NCI-H82 (cell line): ENCODE measurements at places on chromosomes 1 and 21.
A peak's percentile ranks its signal among the peaks of the same experiment; 100 is the strongest.

DNA sequence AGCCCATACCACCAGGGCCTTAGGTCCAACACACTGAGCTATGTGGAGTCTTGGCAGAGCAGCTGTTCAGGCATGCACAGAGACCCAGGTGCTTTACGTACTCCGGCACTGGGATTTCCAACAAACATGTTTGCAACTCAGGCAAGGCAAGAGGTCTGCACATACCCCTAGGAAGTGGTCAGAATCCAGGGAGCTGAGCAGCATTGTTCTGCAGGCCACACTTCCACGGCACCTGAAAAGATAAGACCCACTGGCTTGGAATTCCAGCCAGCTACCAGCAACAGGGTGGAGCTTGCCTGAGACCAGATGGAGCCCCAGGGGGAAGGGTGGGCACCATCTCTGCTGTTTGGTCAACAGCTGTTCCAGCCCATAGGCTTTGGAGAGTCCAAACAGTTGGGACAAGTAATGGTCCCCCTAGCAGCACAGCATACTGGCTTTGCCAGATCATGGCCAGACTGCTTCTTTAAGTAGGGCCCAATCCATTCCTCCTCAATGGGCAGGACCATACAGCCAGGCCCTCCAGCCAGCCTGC is 51.7 kb upstream of the LRRC8B start:
- DNase-seq: no peak

- no peak for DNase-seq
Measured at GRCh38 chr1:101325144-101325543, 88.3 kb downstream of the S1PR1 start.

GRCh38 chr1:180228648-180229482 is 1.2 kb upstream of the LHX4 start:
- DNase-seq: peak; percentile 56

DNA sequence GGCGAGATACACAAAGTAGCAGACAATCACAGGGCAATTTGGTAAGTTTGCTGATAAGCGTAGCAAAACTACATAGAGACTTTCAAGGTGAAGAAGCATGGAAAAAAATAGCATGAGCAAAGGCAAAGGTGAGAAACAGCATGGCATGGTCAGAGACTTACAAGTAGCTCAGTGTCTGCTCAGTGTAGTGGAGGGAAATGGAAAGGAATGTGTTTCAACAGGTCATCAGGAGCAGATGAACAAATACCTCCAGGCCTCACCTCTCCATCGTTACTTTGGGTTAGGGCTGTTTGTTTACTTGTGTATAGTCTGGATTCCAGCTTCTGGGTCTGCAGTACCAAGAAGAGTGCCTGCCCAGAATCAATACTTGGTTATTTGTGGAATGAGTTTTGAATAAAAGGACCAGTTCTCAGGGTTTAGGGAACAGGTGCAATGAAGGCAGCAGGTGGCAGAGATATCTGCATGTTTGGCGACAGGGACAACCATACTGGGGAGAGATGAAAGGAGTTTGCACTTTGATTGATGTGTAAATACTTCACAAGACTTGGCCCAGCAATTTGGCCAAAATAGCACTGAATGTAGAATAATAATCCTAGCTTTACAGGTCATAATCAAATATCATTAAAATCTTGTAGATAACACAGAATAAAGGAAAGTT is 97.0 kb upstream of the FGGY start:
- DNase-seq: no peak

DNA sequence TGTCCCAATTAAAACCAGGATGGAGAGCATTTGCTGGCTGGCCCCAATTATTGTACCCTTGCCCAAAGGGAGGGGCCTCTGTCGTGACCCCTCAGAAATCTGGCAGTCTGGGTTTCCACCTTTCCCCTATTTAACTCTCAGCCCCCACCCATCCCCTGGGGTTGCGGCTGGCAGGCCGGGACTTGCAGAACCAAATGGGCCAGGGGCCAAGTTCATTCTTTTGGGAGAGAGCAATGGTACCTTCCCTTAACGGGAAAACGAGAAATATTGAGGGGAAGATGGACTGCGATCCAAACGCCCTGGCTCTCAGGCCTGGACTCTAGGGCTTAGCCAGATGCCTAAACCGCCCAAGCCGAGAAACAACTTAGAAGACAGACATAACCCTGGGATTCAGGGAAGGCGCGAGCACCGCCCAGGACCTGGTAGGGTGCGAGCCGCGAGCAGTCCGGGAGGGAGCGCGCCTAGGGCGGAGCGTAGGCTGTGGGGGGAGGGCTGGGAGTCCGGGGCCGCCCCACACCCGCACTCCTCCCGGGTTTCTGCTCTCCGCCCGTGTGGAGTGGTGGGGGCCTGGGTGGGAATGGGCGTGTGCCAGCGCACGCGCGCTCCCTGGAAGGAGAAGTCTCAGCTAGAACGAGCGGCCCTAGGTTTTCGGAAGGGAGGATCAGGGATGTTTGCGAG is at the start of gene SLC27A3:
Gene SLC27A3, plus strand, starts transcription at position 628 of the 678 bp plus-strand sequence. CDS start 91 bp downstream, outside the sequence.
- peak; percentile 84 for DNase-seq

DNA sequence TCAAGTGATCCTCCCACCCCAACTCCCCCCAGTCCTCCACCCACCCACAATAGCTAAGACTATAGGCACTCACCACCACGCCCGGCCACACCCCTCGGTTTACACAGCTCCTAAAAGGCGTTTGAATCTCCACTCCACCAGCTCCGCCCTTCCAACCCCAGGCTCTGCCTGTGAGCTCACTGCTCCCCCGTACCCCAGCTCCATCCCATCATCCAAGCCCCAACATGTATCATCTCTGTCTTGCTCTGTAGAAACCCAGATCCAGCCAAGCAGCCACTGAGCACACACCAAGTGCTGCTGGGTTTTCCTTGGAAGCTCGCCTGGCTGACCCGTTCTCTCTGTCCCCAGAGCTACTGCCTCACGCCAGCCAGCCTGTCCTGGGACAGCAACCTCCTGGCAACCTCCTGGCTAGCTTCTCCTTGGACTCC is 12.0 kb upstream of the S100A2 start:
- DNase-seq: no peak

- DNase-seq: no peak
Measured at GRCh38 chr1:239457491-239458143, 71.2 kb downstream of the CHRM3 start.

- no peak for DNase-seq
Measured at GRCh38 chr1:66778969-66779368, 22.1 kb downstream of the INSL5 start.

DNA sequence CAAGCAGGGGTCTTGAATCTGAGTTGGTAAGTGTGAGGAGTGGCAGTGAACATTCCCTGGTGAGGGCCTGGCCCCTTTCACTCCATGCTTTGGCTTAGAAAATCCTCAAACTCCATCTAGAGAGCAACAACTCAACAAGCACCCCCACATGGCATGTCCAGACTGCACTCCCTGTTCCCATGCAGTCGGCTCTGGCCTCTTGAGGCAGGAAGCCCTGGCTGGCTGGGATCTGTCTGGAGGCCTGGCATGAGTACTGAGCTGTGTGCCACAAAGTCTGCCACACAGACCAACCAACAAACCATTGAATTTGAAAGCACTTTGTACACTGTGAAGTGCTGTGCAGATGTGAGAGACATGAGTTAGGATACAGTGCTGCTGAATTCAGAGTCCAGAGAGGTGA is 25.2 kb downstream of the COA7 start:
- no peak for DNase-seq

GRCh38 chr1:150881331-150882070 is 5.1 kb upstream of the ARNT start:
- DNase-seq: no peak

DNA sequence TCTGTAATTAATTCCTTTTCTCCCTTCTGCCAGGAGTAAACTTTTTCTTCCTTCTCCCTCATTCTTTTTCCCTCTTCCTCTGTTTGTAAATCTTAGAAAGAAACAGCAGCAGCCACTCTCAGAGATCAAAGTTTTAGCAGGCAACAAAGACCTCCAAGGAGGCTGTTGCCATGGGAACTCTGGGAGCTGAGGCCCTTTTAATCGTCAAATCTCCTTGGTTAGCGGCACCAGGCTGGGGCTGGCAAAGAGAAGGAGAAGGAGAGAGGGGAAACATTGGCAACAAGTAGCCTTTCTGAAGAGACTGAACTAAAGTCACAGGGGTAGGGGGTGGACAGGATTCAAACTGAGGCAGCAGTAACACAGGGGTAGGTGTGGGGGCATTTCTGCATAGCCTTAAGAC is 25.2 kb downstream of the ILDR2 start:
- peak; percentile 26 for DNase-seq

- no peak for DNase-seq
Measured at GRCh38 chr1:7339014-7339413, 432.1 kb upstream of the VAMP3 start.

GRCh38 chr1:52771384-52771783 is 45.1 kb downstream of the ZYG11B start:
- no peak for DNase-seq

DNA sequence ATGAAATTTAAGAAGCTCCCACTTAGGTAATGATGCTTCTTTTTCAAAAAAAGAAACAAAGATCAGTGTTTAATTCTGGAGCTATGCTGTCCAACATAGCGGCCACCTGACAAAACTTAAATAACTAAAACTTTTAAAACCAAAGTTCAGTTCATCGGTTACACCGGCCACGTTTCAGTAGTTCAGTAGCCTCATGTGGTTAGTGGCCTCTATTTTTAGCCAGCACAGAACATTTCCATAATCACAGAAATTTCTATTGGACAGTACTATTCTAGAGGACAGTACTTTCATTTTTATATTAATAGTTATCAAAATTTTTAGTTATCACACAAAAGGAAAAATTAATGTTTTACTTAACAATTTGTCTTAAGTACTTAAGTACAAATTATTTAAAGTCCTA is 141.0 kb downstream of the USP25 start:
- no peak for DNase-seq

- no peak for DNase-seq
Measured at GRCh38 chr21:26522704-26523103, 50.4 kb downstream of the CYYR1 start.

DNA sequence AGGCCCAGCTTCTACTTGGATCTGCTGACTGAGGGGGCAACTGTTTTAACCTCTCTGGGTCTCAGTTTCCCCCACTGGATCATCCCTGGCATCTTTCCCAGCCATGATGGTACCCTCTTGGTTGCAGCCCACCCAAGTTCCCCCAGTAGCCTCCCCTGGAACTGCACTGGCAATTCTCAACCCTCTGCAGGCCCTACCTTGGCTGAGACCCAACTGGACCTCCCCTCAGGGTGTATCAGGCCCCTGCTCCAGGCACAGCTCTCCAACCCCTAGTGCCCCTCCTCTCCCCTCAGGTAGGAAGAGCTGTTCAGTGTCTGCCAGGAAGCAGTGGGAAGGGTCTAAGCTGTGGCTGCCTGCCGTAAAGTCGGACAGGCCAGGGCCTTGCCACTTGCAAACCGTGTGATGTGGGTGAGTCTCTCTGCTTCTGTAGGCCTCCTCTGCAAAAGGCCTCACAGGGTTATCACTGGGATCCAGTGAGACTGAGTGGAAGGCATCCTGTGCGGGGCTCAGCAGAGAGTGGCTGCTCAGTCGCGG is 32.1 kb downstream of the RHBG start:
- no peak for DNase-seq

GRCh38 chr1:66251546-66251945 is 282.4 kb upstream of the SGIP1 start:
- peak; percentile 79 for DNase-seq

GRCh38 chr1:114164840-114165543 is 11.3 kb upstream of the SYT6 start:
- DNase-seq: peak; percentile 12

GRCh38 chr1:222971146-222971545 is 156.3 kb downstream of the DISP1 start:
- no peak for DNase-seq

- DNase-seq: no peak
Measured at GRCh38 chr1:33424205-33424604, 6.7 kb downstream of the PHC2 start.

DNA sequence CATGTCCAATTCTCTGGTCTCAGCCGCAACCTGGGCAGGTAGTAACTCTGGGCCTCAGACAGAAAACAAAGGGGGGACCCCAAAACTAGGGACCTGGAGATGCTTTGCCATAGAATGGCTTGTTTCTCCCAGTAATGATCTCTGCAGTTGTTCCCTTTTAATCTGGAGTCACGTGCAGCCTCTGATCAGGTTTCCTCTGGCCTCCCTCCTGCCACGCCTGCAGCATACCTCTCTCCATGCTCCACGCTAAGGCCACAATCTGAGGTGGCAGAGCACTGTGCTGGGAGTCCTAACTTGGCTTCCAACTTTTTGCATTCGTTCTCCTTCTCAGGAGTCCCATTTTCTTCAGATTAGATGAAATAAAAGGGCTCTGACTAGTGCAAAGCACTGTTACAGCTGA is 1.9 kb downstream of the PABPC4 start:
- peak; percentile 44 for DNase-seq

DNA sequence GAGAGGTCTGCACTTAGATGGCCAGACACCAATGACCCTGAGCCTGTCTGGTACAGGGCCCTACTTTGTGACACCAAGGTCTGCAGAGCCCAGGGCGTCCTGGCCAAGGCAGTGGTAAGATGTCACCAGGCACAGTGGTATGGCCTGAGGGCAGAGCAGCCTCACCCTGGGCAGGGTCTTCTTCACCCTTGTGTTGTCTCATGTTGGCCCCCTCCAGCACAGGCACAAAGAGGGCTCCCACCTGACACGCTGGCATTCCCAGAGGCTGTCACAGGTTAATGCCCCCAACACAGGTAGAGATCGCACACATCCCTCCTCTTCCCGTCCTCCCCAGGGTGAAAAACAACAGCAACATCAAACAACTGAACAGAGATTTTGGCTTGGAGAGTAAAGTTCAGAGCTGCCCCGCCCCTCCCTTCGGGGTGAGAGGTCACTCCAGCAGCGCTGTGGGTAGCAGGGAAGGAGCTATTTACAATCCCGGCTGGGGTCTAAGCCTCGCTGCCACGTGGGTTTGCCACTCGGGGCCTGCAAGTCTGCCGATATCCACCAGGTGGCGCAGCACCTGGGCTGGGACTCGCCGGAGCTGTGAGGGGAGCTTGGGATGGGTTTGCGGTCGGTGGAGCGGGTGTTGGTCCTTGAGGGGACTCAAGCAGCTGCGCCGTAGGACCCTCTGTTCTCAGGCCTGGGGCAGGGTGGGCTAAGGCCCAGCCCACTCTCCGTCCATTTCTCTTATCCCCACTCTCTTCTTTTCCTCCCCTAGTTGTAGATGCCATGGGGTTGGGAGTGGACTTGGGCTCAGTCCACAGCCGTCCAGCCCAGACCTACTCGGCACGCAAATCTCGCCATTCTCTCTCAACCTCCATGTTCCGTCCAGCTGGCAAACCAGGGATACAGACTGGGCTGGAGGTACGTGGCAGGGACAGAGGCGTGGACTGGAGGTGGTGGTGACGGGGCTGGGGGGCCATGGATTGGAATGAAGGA is 12.7 kb downstream of the EFNA3 start:
- peak; percentile 96 for DNase-seq
